SK-N-SH (cell line): ENCODE measurements at places on chromosomes 5 and 9.

DNA sequence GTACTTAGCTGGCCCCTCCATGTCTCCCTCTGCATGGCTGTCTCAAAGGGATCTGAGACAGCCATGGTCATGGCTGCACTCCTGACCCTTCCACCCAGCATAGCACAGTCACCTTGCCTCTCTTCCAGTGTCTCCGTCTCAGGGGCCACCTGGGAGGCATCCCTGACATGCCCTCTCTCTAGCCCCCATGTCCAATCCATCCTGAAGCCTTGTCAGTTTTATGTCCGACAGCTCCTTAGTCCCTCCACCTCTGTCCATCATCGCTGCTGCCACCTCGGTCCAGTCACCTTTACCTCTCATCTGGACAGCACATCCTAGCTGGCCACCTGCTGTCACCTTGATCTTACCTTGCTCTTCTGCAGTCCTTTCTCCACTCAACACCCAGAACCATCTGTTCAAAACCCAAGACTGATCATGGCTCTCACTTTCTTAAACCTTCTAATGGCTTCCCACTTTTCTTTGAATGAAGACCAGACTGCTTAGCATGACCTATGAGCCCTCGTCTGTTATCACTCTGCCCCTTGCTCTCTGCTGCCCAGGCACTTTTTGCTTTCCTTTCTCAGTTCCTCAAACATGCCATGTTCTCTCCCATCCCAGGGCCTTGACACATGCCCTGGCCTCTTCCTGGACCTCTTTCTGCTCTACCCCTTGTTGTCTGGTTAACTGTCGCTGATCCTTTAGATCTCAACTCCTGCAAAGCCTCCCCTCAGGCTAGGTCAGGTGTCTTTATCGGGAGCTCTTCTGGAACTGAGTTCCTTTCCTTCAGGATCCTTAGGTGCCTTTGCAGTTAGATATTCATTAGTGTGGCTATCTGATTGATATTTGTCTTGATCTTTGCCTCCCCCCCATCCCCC lies 181.8 kb upstream of the PITX1 start:
- H3K27me3 ChIP-seq, result no peaks in the 10 kb centered on the region
- no peak overlapping the region for H3K27ac ChIP-seq
- H3K36me3 ChIP-seq, result no peaks in the 10 kb centered on the region
- 0 out of 2 replicates have a peak, but pooled peaks cover 5% of the 10 kb centered on the region for H3K4me1 ChIP-seq

- no peak overlapping the region for H3K4me3 ChIP-seq
- peaks cover 14% of the 10 kb centered on the region for H3K4me1 ChIP-seq
- H3K36me3 ChIP-seq, result no peaks in the 10 kb centered on the region
- DNase-seq, result no peak
- peak overlapping the region; percentile 4; the same call in 1 of the 2 replicates for H3K27ac ChIP-seq
- no peaks in the 10 kb centered on the region; the same call in 1 of the 2 replicates for H3K27me3 ChIP-seq
Measured at GRCh38 chr5:174324680-174325079, 279.2 kb downstream of the NSG2 start.

DNA sequence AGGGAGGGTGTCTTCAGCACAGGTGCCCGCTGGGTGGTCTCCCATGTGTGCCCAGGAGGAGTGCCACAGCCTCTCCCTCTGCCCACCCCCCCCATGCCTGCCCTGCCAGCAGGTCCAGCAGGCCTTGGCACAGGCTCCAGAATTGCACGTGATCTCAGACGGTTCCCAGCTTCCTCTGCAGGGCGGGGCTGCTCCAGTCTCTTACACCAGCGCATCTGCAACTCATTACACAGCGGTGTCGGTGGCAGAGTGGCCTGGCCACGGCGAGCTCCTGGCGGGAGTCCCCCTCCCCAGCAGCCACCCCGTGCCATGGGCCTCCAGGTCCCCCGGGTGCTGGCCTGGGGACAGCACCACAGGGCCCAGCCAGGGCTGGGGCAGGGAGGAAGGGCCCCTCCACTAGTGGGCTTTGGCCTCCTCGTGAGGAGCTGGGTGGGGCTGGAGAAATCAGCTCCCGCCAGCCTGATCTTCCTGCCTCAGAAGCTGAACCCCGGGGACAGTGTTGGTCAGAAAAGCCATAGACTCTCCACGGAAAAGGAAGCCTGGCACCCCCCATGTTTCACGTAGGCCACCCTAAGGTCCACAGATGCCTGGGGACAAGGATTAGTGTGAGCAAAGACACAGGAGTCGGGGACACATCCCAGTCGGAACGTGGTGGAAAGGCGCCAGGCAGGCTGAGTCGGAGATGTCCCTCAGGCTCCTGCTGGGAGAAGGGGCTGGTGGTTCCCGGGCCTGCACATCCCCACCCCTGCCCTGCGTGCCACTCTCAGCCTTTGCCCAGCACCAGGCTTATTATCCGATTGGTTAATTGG lies 40.2 kb downstream of the RXRA start:
- peak overlapping the region; percentile 81 for H3K27ac ChIP-seq
- DNase-seq, result peak; percentile 93
- no peaks in the 10 kb centered on the region for H3K27me3 ChIP-seq
- no peaks in the 10 kb centered on the region for H3K36me3 ChIP-seq
- H3K4me1 ChIP-seq, result peaks cover 74% of the 10 kb centered on the region
- H3K4me3 ChIP-seq, result no peak overlapping the region; the same call in 1 of the 2 replicates

GRCh38 chr9:23768861-23769260 lies 57.2 kb downstream of the ELAVL2 start:
- no peaks in the 10 kb centered on the region for H3K4me1 ChIP-seq
- H3K27me3 ChIP-seq, result no peaks in the 10 kb centered on the region
- no peak overlapping the region for H3K4me3 ChIP-seq
- no peaks in the 10 kb centered on the region for H3K36me3 ChIP-seq
- no peak for DNase-seq
